A673 (cell line): ENCODE measurements at places on chromosomes 7 and 10. TPM values are rescaled to one million over a fixed set of nuclear protein-coding genes. Genes with fewer than 3 reads are reported as not detected.

The METTL27 gene
- total RNA-seq = 0.85 TPM in 1 of 2 replicates, not detected in the other

The HABP2 gene
- not detected in 2 replicates for total RNA-seq

The SPDYE1 gene
- total RNA-seq = not detected in 2 replicates

GRCh38 chr7:100433592-100434296 is 2.6 kb downstream of the PPP1R35 start:
- peaks cover 23% of the 10 kb centered on the region for H3K4me1 ChIP-seq
- H3K27me3 ChIP-seq = no peaks in the 10 kb centered on the region
- H3K4me3 ChIP-seq = no peak overlapping the region
- peaks cover 41% of the 10 kb centered on the region for H3K36me3 ChIP-seq
- H3K27ac ChIP-seq = peak overlapping the region; percentile 49
- no peak for DNase-seq

GRCh38 chr7:36982766-36983165 is 258.5 kb upstream of the AOAH start:
- H3K27ac ChIP-seq = no peak overlapping the region
- DNase-seq = no peak
- no peak overlapping the region for H3K4me3 ChIP-seq
- H3K4me1 ChIP-seq = no peaks in the 10 kb centered on the region

- H3K4me1 ChIP-seq = peaks cover 25% of the 10 kb centered on the region
- no peaks in the 10 kb centered on the region for H3K27me3 ChIP-seq
- H3K4me3 ChIP-seq = no peak overlapping the region
- DNase-seq = no peak
- H3K36me3 ChIP-seq = peaks cover 9% of the 10 kb centered on the region
Observed at GRCh38 chr10:113895018-113895417, 40.6 kb downstream of the NHLRC2 start.
